ENCODE measurements at places on chromosomes 7 and 10.
A peak's percentile ranks its signal among the peaks of the same experiment; 100 is the strongest.

GRCh38 chr10:28241741-28242399, 61.0 kb downstream of the MPP7 start:
- peak; percentile 2 for DNase-seq

- no peak for DNase-seq
Observed at GRCh38 chr7:144391823-144392255, 11.7 kb downstream of the NOBOX start.

DNA sequence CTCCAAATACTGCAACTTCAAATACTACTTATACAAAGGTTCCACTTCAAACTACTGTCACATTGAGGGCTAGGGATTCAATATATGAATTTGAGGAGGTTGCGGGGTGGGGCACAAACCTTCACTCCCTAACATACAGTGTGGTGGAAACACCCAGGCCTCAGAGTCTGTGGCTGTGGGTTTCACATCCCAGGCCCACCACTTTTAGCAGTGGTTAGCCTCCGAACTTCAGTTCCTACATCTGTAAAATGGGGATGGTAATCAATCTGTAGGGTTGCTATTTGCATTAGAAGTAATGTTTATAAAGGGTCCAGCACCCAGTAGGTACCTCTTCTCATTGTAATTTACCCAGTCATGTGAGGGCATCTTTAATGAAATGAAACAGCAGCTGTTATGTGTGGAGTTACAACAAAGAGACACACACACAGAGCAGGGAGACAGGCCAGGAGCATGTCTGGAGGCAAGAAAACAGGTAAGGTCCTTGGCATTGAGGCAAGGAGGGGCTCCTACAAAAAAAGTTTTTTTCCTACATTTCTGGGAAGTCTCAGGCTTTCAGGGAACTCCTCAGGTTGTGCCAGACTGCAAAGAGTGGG, 570.9 kb downstream of the LRMDA start:
- no peak for DNase-seq

- DNase-seq, result no peak
Observed at GRCh38 chr7:16045296-16045695, 358.8 kb upstream of the MEOX2 start.

GRCh38 chr10:62818426-62819011, 2.4 kb upstream of the EGR2 start:
- no peak for DNase-seq

GRCh38 chr10:125341611-125342010, 181.2 kb upstream of the CTBP2 start:
- no peak for DNase-seq

GRCh38 chr10:118595064-118595420, 406 bp downstream of the PRLHR start:
- no peak for DNase-seq

DNA sequence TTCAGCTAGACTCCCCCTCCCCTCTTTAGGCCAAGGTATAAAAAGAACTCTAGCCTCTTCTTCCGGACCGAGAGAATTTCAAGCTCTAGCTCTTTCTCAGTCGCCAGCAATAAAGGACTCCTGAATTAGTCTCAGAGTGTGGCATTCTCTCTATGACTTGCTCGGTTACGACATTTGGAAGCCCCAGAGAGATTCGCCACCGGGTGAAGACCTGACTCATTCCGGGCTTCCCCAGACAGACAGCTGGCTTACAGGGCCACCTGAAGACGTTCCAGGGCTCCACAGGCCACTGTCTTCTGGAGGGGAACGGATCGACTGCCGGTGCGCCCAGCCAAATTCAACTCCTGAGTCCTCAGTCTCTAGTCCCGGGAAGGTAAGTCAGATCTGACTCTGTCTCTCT, at the start of gene AKR1B15:
TSS of gene AKR1B15 (plus strand) at position 234 of the 400 bp plus-strand sequence. CDS start 15,510 bp downstream, outside the sequence.
- no peak for DNase-seq

- no peak for DNase-seq
Observed at GRCh38 chr7:131493081-131493480, 63.3 kb downstream of the PODXL start.

DNA sequence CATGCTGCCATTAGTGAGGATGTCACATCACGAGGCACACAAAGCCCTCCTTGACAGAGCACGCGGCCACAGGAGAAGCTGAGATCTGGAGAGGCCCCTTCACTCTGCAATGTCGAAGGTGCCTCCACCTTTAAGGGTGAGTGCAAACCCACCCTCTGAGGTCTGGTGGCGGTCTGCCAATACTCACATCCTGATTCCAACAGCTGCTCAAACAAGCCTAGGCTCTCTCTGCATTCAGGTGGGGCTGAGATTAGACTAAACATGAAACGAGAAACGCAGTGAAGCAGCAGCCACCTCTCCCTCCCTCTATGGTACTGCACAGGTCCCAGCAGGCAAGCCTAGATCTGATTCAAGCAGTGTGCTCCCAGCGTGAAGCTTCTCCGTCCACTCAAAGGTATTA, 151.8 kb downstream of the TCERG1L start:
- no peak for DNase-seq

DNA sequence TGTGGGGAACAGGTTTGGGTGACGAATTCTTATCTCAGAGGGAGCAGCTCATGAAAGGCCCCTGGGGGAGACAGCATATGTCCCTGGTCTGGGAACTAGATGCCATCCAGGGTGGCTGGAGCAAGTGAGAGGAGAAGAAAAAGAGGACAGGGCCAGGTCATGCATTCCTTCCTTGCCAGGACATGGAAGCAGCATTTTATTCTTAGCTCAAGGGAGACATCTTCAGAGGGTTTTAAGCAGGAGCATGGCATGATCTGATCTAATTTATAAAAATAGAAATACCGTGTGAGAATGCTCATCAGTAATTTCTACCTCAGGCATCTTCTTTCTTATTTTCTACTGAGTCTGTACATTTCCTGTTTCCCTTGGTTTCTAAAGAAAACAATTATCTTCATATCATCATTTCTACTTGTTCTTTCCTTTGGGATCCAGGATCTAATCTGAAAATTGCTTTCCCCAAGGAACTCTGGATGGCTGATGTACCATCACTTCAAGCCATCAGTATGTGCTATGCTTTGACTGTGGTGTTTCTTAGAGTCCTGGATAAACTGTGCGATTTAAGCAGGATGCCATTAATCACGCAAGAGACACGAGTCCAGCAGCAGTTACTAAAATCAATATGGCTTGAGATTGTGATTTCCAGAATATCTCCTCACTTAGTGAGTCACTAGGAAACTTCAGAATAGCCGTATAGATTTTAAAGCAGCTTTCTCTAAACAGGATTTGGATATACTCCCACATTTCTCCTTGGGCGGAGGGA, 386.2 kb downstream of the GALNT17 start:
- no peak for DNase-seq

DNA sequence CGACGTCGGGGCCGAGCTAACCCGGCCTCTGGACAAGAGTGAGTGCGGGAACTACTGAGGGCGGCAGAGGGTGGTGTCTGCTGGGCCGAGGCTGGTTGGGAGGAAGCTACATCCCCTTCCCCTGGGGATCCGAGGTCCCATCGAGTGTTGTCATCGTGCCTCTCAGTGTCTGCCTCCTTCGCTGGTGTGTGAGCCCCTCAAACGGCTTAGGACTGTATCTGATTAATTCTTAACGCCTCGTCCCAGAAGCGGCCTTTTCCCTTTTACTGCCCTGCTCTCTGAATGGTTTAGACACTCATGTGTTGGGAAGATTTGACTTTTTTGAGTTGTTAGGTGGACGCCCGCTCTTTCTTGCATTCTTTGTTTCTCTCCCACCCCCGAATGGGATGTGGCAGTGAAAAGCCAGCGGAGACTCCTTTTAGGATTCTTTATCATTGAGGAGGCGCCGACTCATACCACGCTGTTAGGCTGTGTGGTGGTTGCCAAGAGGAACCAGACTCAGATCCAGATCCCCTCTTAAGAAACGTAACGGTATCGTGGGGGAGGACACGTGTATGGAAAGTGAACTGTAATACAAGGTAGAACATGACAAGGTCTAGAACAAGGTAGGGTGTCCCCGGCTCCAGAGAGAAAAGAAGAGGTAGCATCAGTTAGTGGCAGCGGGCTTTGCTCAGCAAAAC, 631 bp downstream of the SUPV3L1 start:
- no peak for DNase-seq

Measured in substantia nigra (tissue), 51 donors.